ENCODE measurements at places on chromosomes 4 and X.

GRCh38 chrX:123869488-123869887 lies 9.6 kb downstream of the XIAP start:
- no peak for DNase-seq

GRCh38 chr4:161929956-161930355 lies 233.8 kb downstream of the FSTL5 start:
- DNase-seq: no peak

DNA sequence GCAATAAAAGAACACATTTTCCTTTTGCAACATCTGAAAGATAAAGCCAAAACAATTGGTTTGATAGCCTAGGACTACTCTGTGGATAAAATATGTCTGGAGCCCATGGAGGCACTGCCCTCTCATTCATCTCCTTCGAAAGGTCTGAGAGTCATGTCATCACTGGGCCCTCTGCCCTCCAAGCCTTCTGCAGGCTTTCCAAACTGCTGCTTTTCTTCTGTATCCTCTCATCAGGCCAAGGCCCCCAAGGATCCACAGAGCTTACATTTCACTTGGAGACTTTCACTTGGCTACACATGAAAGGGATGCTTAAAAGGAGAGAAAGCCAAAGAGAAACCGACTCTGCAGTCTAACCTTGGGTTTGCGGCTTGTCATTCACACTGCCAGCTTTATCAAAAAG lies 109.9 kb downstream of the SH3RF1 start:
- no peak for DNase-seq

- no peak for DNase-seq
Observed at GRCh38 chr4:85492336-85492735, 17.4 kb downstream of the ARHGAP24 start.

DNA sequence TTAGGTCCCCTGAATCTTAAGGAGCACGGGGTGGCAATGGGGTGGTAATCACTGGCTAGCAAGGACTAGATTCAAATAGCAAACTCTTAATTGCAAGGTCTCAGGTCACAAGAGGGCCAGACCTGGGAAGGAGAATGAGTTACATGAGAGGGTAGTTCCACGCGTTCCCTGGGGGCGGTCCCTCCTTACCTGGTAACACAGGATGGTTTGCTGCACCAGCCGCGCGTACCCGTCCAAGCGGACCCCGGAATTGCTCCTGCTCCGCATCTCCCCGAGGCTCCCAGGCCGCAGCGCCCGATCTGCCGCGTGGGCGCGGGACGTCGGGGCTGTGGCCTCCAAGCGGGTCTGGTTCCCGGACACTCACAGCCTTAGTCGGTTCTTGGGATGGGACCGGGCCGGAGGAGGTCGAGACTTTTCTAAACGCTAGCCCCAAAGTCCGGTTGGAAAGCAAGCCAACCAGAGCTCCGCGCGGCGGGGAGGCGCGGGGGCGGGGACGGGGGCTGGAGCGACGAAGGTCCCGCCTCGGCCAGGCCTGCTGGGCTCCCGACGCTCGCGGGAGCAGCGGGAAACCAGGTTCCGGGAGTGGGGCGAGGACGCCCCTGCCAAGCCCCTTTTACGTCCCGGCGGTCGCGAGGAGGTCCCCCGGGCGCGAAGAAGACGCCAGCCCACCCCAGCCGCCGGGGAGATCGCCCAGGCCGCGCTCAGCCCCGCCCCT lies at the start of gene PHKA2:
TSS of gene PHKA2 (minus strand) at position 449 of the 715 bp plus-strand sequence. CDS start at position 267, 182 bp downstream.
- DNase-seq: peak; percentile 11

GRCh38 chr4:83217721-83218522 lies 66.7 kb downstream of the COQ2 start:
- no peak for DNase-seq

- no peak for DNase-seq
Observed at GRCh38 chr4:177803151-177803550, 360.9 kb upstream of the AGA start.

GRCh38 chr4:74539044-74539790 lies 94.3 kb downstream of the AREG start:
- no peak for DNase-seq

- DNase-seq: no peak
Observed at GRCh38 chr4:130026185-130026584, 930.2 kb downstream of the C4orf33 start.

DNA sequence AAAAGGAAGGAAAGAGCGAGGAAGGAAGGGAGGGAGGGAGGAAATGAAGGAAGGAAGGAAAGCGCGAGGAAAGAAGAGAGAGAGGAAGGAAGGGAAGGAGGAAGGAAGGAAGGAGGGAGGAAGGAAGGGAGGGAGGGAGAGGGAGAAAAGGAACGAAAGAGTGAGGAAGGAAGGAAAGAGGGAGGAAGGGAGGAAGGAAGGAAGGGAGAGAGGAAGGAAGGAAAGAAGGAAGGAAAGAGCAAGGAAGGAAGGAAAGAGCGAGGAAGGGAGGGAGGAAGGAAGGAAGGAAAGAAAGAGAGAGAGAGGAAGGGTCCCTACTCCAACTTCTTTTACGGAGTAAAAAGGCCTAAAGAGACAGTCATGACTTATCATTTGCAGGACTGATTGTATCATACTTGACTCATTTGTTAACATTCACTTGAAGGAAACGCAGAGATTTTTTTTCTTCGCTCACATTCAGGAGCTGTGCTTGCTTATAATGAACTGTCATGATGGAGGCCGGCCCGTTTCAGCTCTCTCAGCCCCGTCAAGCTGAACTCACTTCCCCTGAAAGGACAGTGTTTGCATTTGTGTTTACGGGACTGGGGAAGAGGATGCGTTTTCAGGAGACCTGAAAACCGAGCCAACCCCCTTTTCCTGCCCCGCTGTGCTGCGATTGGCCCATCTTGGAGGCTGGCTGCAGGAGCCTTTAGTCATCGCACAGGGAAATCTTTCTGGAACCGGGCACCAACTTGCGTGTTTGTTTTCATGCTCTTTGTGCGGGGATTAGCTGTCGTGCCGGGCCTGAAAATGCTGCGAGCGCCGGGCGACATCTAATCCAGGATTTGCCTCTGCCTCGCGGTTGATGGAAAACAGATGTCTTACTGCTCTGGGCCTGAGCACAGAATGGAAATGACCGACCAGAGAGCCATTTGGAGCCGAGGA lies 17.8 kb downstream of the TRIM2 start:
- no peak for DNase-seq

DNA sequence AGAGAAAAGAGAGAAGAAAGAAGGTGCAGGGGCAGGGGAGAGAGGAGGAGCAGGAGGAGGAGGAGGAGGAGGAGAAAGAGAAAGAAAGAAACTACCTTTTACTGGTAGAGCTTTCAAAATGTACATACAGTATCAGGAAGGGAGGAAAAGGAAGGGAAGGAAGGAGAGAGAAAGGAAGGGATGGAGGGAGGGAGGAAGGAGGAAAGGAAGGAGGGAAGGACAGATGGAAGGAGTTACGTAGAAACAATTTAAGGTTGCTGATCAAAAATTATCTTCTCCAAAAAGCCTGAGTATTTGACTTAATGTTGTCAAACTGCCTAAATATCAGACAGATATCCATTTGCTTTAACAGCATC lies 13.4 kb downstream of the TBC1D9 start:
- DNase-seq: no peak

- no peak for DNase-seq
Observed at GRCh38 chrX:16711893-16712547, 449 bp downstream of the CTPS2 start.

DNA sequence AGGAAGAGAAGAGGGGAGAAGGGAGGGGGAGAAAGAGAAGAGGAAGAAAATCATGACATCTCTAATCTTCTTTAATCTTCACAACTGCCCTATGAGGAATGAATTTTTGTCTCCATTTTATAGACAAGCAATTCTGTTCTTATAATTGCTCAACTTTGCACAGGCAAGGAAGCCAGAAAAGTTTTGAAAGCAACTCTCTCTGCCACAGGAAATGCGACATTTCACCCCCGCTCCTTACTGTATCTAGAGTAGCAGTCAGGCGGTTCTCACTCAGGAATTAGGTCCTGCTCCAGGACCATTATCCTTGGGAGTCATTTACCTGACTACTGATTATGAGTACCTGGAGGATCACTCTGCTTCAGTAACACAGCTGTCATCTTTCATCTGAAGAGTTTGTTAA lies 69.2 kb upstream of the FAM9A start:
- no peak for DNase-seq

DNA sequence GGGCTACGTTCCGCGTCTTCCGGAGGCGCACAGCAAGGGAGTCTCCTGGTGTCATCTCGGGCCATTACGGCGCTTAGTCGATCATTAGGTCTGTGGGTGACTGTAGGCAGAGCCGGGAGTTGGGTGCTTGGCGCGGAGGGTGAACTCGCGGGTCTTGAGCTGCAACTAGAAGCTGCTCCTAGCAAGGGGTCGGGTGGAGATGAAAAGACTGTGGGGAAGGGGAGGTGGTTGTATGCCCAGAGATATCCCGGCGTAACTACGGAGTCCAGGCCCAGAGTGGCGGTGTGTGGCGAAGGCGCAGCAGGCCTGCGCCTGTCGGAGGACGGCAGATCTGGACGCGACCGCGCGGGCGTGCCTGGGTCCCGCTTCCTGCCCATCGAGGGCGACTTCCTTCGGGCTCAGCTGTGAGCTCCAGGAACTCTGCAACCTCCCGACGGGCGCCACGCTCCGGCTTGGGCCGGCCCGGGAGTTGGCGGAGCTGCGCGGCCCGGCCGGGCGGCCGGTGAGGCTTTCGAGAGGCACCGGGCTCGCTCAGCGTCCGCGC lies 2.7 kb upstream of the NKX3-2 start:
- DNase-seq: no peak

Data from activated CD8-positive, alpha-beta memory T cell treated with anti-CD3 and anti-CD28 coated beads for 4 hours (primary cell).